RWPE2 (cell line): ENCODE measurements at places on chromosomes 1 and 21.
A peak's percentile ranks its signal among the peaks of the same experiment; 100 is the strongest.

DNA sequence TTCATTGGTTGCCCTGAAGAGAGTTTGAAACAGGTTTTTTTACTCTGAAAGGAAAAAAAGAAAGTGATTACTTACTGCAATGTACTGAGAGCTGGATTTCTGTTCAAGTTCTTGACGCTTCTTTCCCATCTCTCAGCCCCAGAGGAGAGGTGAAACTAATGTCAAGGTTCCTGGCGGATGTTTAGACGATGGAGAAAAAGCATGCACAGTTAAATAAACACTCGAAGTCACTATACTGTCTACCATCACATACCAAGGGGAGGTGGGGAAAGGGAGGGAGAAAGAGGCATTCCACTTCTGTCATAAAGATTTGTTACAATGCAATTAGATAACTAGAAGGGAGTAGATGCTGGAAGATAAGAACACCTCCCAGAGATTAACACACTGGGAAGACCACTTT is 177.0 kb upstream of the TNR start:
- no peak for DNase-seq

- no peak for DNase-seq
Measured at GRCh38 chr1:8021676-8022266, 4.3 kb downstream of the ERRFI1 start.

DNA sequence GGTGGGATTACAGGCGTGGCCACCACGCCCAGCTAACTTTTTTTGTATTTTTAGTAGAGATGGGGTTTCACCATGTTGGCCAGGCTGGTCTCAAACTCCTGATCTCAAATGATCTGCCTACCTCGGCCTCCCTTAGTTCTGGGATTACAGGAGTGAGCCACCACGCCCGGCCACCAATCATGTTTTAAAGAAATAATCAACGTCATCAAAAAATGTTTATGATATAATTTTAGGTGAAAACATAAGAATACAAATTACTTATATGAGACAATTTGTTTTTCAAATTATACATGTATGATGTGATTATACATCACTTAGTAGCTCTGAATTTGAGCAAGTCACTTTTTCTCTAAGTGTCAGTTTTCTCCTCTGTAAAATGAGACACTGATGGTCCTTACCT is 31.6 kb upstream of the SSBP3 start:
- DNase-seq, result no peak

GRCh38 chr1:10906866-10907519 is 105.5 kb upstream of the TARDBP start:
- DNase-seq, result no peak

GRCh38 chr1:191575180-191575579 is 583.1 kb upstream of the RGS18 start:
- no peak for DNase-seq

GRCh38 chr1:18901952-18902522 is 318 bp downstream of the ALDH4A1 start:
- DNase-seq, result no peak

DNA sequence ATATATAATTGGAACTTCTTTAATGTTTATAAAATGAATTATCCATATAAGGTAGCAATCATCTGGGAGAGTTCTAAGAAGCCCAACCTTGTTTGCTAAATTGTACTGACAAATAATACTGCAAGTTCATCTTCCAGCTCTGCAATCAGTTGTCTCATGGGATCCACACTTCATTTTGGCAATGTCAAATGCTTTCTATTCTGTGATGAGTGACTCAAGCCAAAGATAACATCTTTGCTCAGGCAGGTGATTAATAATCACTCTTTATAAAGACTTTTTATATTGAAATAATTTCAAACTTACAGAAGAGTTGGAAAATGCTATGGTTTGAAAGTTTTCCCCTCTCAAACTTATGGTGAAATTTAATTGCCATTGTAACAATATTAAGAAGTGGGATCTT is 67.2 kb downstream of the SLC44A5 start:
- no peak for DNase-seq

GRCh38 chr1:78142736-78143135 is 97.0 kb downstream of the GIPC2 start:
- no peak for DNase-seq

- DNase-seq, result no peak
Measured at GRCh38 chr1:121522061-121522759, 337.4 kb downstream of the SRGAP2C start.

DNA sequence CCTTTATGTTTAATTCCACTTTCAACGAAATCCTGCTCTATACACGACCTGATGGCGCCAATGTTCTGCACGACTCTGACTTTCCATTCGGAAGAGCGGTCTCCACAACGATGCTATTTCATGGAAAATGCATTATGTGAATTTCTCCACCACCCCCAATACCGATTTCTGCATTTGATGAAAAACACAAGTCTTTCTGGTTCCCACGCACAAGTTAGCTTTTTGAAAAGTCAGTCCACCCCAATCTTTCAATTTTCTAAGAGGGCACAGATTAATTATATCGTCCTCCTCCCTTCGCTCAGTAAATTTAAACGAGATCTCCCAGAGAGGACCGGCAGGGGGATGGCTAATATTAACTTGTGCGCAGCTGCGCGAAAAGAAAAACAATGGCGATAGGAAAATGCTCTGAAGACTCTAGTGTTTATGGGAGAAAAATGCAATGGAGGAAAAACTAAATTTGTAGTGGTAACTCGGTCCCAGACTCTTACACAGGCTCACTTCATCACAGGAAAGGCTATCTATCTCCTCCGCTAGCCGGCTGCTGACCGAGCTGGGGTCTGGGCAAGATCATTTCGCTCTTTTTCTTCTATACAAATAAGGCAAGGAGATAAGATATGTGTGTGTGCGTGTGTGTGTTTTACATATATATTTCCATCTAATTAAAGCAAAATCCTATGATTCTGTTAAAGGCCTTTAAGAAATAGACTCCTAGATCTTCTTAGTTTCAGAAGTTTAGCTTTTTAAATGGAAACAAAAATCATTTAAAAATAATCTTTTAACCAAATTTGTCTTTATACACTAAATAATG is 1.2 kb upstream of the LHX8 start:
- no peak for DNase-seq

DNA sequence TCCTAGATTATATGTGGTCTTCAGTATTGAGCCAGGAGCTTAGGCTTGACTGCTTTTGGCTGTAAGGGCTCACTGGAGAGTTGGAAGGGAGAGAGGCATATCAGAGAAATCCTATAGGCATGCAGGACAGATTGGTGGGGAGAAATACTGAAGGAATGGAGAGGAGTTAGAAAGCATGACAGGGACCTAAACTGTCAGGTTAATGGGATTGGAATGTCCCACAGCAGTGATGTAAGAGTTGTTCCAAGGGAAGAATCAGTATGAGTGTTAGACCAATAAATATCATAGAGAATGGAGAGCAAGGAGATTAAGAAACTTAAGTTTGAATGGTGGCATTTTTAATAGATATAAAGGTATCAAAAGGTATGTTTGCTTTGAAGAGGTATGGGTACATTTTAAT is 39.7 kb downstream of the SLC35A3 start:
- no peak for DNase-seq

- peak; percentile 91 for DNase-seq
Measured at GRCh38 chr1:95723346-95723745, 489.3 kb downstream of the RWDD3 start.

DNA sequence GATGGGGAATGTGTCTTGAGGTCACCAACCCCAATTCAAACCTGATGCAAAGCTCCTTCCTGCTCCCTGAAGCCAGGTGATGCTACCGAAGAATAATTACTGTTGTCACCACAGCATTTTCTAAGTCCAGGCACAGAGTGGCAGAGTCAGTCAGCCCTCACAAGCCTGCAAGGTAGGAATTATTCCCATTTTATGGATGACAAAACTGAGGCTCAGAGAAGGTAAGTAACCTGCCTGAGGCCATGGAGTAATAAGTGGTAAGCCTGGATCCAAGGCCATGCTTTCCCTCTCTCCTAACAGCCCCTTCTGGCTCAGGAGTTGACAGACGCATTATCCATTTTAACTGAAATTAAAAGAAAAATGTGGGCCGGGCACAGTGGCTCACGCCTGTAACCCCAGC is 23.0 kb downstream of the CTNNBIP1 start:
- DNase-seq, result no peak

GRCh38 chr1:148353461-148354283 is 129.4 kb downstream of the PPIAL4G start:
- DNase-seq, result no peak

DNA sequence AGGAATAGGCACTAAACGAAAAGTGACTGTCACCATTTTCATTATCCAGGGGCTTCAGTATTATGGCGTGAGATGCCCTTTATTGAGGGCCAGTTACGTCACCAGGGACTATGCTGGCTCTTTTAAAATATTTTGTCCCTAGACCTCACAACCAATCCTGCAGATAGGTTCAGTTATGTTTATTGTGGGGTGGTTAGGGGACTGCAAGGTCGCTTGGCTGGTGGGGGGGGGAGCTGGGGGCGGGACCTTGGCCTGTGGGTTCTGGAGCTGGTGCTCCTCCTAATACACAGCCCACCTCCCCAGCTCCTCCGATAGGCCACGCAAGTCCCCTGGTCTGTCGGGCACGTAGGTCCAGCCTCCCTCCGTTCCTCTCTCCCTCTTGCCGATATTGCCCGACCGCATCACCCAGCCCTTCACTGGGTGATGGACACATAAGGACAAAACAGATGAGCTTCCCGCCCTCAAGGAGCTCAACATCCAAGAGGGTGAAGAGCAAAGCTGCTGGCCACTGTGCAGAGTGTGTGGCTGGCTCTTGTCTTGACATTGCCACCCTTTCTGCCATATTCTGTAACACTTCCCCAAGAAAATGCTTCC is 271.8 kb downstream of the MATN1 start:
- DNase-seq, result peak; percentile 30

DNA sequence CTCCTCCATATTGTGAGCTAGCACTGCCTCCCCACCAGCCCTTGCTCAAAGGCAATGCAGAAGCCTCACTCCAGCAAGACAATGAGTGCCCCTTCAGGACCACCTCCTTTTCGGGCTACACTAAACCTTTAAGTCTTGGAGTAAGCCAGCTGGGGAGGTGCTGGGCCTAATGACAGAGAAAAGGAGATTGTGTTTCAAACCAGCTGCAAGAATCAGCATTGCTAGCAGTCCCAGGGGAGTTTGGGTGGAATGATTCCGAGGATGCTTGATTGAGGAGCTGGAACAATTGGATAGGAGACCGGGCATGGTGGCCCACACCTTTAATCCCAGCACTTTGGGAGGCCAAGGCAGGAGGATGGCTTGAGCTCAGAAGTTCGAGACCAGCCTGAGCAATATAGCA is 54.1 kb upstream of the GPR37L1 start:
- DNase-seq, result no peak

DNA sequence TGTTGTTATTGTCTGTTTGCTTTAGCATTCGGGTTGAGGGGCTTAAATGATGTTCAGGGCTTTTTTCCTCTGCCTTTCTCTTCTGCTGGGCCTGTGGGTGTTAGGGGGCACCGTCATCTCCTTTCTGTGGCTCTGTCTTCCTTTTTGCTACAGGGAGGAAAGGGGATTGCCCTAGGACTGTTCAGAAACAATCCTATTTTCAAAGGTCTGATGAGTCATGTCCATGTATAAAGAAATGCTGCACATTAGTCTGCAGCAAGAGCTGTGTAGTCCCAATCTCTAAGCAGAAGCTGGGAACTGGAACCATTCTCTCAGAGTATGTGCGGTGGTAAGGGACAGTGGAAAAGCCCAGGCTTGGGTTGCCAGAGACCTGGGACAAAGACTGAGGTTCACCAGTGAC is 462.3 kb downstream of the OMA1 start:
- no peak for DNase-seq

GRCh38 chr1:110113551-110113950 is 1.3 kb downstream of the UBL4B start:
- no peak for DNase-seq

GRCh38 chr21:41222247-41223068 is 54.5 kb downstream of the BACE2 start:
- DNase-seq, result no peak

DNA sequence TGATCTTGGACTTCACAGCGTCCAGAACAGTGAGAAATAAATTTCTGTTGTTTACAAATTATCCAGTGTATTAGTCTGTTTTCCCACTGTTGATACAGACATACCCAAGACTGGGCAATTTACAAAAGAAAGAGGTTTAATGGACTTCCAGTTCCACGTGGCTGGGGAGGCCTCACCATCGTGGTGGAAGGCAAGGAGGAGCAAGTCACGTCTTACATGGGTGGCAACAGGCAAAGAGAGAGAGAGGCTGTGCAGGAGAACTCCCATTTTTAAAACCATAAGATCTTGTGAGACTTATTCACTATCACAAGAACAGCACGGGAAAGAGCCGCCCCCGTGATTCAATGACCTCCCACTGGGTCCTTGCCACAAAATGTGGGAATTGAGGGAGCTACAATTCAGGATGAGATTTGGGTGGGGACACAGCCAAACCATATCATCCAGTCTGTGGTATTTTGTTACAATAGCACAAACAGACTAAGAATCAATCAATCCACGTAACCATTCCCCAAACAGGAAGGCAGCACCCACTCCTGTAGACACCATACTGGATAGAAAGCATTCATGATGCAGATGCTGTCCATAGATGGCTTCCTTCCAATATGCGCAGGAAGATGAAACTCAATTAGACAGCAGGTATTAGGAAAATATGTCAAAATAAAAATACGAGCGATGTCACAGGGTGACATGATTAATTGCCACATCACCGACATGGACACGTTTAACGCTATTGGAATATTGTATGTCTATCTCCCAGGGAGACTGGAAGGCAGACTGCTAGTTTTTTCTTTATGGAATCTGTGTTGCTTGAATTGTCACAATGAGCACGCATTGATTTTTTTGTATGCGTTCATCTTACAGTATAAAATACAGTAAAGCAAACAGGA is 22.8 kb downstream of the ECE1 start:
- DNase-seq, result no peak

GRCh38 chr1:9345922-9346321 is 53.2 kb downstream of the SPSB1 start:
- no peak for DNase-seq

GRCh38 chr1:228219962-228220780 is 12.3 kb downstream of the OBSCN start:
- no peak for DNase-seq

- no peak for DNase-seq
Measured at GRCh38 chr1:179955287-179955680, 674 bp downstream of the CEP350 start.

DNA sequence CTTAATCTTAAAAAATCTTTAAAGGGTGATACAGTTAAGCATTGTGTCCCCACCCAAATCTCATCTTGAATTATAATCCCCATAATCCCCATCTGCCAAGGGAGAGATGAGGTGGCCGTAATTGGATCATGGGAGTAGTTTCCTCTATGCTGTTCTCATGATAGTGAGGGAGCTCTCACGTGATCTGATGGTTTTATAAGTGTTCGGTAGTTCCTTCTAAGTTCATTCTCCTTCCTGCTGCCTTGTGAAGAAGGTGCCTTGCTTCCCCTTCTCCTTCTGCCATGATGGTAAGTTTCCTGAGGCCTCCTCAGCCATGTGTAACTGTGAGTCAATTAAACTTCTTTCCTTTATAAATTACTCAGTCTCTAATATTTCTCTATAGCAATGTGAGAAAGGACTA is 10.7 kb downstream of the DHRS3 start:
- no peak for DNase-seq

- no peak for DNase-seq
Measured at GRCh38 chr21:32445101-32445500, 32.6 kb downstream of the EVA1C start.
